ENCODE measurements at places on chromosomes 13 and 19.

DNA sequence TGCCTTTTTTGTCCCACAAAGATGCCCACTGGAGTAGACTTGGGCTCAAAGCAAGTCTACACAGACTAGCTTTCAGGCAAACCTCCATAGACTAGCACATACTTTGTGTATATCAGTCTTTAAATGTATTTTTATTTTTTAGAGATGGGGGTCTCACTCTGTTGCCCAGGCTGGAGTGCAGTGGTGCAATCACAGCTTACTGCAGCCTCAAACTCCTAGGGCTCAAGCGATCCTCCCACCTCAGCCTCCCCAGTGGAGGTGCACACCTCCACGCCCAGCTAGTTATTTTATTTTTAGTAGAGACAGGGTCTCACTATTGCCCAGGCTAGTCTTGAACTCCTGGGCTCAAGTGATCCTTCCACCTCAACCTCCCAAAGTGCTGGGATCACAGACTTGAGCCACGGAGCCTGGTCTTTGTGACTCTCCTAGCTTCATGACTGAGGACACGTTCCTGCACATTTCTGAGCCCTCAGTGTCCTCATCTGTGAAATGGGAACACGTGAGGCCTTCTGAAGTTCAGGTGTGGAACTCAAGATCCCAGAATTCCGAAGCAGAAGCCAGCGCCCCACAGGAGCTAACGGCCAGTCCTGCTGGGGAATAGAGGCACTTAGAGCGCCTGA is 5.1 kb upstream of the TPM4 start:
- no peak for DNase-seq

DNA sequence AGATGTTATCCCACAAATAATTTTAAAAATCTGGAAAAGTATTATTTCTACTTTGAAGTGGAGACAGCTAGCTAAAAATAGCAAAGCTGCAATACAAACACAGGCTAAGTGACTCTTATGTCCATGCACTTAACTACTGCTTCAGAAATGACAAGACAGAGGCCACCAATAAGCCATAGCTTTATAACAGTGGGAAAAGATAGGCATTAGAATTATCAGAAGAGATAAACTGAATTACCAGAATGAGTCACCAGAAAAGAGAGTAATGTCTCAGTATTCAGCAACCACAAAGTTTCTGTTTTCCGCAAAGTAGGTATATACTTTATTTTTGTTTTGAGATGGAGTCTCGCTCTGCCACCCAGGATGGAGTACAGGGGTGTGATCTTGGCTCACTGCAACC is 17.1 kb downstream of the CLN5 start:
- DNase-seq: no peak

DNA sequence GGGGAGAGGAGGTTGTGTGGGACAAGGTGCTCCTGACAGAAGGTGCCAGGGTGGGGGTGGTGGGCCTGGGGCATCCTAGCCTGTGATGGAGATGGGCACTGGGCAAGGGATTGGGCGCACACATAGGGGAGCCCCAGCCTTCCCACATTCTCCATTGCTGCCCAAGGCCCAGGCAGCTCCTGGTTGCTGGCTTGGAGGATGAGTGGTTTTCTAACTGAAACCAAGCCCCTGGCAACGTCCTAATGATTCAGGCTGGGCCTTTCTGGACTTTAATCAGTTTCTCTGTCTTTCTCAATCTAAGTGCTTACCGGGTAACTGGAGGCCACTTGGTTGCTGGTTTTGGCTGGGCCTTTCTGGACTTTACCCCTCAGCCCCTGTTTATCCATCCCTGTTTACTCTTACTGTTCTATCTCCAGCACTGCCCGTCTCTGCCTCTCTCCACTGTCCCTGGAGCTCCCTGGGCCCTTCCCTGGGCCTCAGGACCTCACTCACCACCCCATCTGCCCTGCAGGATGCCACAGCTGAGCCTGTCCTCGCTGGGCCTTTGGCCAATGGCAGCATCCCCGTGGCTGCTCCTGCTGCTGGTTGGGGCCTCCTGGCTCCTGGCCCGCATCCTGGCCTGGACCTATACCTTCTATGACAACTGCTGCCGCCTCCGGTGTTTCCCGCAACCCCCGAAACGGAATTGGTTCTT is 354 bp downstream of the CYP4F3 start:
- no peak for DNase-seq

GRCh38 chr13:41606646-41607045 is 149.3 kb downstream of the RGCC start:
- no peak for DNase-seq

- no peak for DNase-seq
Observed at GRCh38 chr19:38850436-38850975, 720 bp upstream of the HNRNPL start.

DNA sequence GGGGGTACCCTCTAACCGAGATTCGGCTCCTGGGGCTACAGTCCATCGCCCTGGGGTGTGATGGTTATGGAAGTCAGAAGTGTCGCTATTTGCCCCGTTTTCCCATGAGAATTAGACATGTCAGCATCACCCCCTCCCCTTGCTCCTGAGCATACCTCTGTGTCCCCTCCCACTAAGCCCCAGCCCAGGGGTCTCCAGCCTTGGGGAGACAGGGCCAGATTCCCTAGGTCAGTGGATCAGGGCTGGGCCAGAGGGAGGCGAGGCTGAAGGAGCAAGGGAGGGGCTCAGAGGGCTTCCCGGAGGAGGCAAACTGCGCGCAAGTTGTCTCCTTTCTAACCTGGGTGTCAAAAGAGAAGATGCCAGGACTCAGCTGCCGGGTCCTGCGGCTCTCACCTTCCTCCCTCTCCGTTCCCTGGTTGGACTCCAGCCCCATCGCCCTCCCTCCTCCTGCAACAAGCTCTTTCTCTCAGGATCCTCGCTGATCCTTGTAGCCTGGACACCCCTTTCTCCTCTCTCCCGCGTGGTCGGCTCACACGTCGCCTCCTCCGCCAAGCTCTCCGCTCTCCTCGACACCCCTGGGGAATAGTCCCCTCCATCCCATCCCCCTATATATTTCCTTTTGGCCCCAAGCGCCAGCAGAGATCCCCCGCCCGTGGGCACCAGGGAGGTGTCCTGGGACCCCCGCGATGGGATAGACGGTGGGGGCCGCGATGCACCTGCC is 459 bp upstream of the TMEM59L start:
- DNase-seq: peak; percentile 70

- no peak for DNase-seq
Observed at GRCh38 chr19:45771311-45771933, 2.4 kb upstream of the SIX5 start.

All from eye (tissue), 1 donor.